ENCODE measurements at places on chromosomes 11 and 22. TPM values are rescaled to one million over a fixed set of nuclear protein-coding genes. Genes with fewer than 3 reads are reported as not detected.

Gene F2
- not detected for total RNA-seq

Gene PIWIL4
- 1.2 TPM for total RNA-seq

Gene FZD4
- total RNA-seq: 214 TPM

Gene CCDC157
- 1.5 TPM for total RNA-seq

Gene ADAMTS15
- 4.6 TPM for total RNA-seq

Gene TRIM77
- total RNA-seq: not detected

Gene CCDC87
- total RNA-seq: 0.17 TPM

Gene SEPTIN3
- total RNA-seq: 0.14 TPM

Gene ETS1
- 128 TPM for total RNA-seq

Gene OR52A1
- total RNA-seq: not detected

Gene MS4A12
- total RNA-seq: not detected

Gene PIK3C2A
- total RNA-seq: 115 TPM

Gene FAM76B
- 39.0 TPM for total RNA-seq

Gene TTC36
- total RNA-seq: 3.2 TPM

Gene OR8G5
- total RNA-seq: not detected

Gene SGSM1
- total RNA-seq: 7.2 TPM

Gene RIMBP3C
- 0.09 TPM for total RNA-seq

Gene RFPL1
- not detected for total RNA-seq

Gene KRTAP5-8
- total RNA-seq: not detected

Gene CEND1
- total RNA-seq: 0.17 TPM

Gene RAPSN
- total RNA-seq: 0.19 TPM

Gene KBTBD3
- total RNA-seq: 3.4 TPM

Gene ACRV1
- not detected for total RNA-seq

Gene TSSC4
- total RNA-seq: 56.6 TPM

Gene OTOG
- not detected for total RNA-seq

Gene ST14
- total RNA-seq: 0.34 TPM

Gene GLYAT
- under 0.01 TPM for total RNA-seq

Gene OR2AG1
- not detected for total RNA-seq

Gene SCGB1C1
- total RNA-seq: not detected

Gene FOLR1
- 0.68 TPM for total RNA-seq

Gene RASL10A
- total RNA-seq: 1.1 TPM

Gene SYT7
- total RNA-seq: 0.51 TPM

Gene RASD2
- not detected for total RNA-seq

Gene UBQLN3
- not detected for total RNA-seq

Gene OSBP2
- 18.0 TPM for total RNA-seq

Gene TEAD1
- 27.1 TPM for total RNA-seq

Gene SLC25A18
- not detected for total RNA-seq

Gene MAPK12
- total RNA-seq: 118 TPM

Gene GGT5
- total RNA-seq: 27.8 TPM

Gene DERL3
- total RNA-seq: 1.3 TPM

Gene ACAT1
- total RNA-seq: 129 TPM

Gene CHRM1
- total RNA-seq: not detected

Gene SYCE3
- not detected for total RNA-seq

Gene CELSR1
- total RNA-seq: 45.6 TPM

Gene TEF
- 7.4 TPM for total RNA-seq

Gene RIBC2
- 1.3 TPM for total RNA-seq

Gene CRYBA4
- total RNA-seq: not detected

Gene YPEL4
- total RNA-seq: 0.05 TPM

Gene ANKRD49
- 15.7 TPM for total RNA-seq

Gene USP2
- 1.2 TPM for total RNA-seq

Gene TAGLN
- total RNA-seq: 31.3 TPM

Gene B3GAT1
- not detected for total RNA-seq
